Fibroblast of skin of back (primary cell): ENCODE measurements at places on chromosomes 1 and 21.

DNA sequence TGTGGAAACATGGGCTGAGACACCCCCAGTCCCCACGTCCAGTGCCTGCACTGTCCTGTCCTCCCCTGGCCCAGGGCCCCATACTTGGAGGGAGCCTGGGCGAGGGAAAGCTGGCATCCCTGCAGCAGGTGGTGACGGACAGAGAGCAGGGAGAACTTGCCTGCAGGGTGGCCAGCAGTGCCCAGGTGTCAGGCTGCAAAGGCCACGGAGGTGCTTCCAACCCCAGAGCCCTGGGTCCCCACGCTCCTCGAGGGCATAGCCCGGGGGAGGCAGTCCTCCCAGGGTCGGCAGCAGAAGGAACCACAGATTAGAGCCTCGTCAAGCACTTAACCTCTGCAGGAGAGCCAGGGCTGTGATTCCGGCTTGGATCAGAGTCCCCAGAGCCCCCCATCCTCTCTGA is 77.5 kb downstream of the ARHGEF16 start:
- DNase-seq: no peak

- no peak for DNase-seq
Measured at GRCh38 chr1:228403231-228403631, 3.4 kb downstream of the TRIM11 start.

GRCh38 chr1:119675349-119676345 is 27.6 kb upstream of the ZNF697 start:
- DNase-seq: peak; percentile 80

- DNase-seq: peak; percentile 69
Measured at GRCh38 chr1:98104289-98104688, 183.5 kb upstream of the DPYD start.

GRCh38 chr21:42653231-42654061 is at the start of gene PDE9A:
TSS of gene PDE9A (plus strand) at chr21:42653621. CDS start at chr21:42653815, 194 bp downstream.
- DNase-seq: no peak

- DNase-seq: no peak
Measured at GRCh38 chr1:56389813-56390212, 189.6 kb downstream of the PLPP3 start.

DNA sequence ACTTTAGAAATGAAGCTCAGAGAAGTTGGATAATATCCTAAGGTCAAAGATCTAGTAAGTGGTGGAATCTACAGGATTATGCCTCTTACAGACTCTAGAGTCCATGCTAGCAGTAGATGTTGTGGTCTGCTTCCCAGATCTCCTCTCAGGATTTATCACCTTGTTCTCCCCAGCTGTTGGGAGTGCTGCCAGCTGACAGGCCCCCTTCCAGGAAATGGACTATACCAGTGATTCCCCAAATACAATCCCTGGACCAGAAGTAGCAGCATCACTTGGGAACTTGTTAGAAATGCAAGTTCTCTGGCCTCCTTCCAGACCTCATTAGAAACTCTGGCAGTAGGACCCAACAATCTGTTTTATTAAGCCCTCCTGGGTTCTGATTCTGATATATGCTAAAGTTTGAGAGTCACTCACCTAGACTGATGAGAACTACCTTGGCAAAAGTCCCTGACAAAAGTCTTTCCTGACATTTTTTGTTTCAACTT is 24.5 kb upstream of the NTNG1 start:
- no peak for DNase-seq

GRCh38 chr1:210477328-210477924 is 148.7 kb downstream of the HHAT start:
- DNase-seq: peak; percentile 54

DNA sequence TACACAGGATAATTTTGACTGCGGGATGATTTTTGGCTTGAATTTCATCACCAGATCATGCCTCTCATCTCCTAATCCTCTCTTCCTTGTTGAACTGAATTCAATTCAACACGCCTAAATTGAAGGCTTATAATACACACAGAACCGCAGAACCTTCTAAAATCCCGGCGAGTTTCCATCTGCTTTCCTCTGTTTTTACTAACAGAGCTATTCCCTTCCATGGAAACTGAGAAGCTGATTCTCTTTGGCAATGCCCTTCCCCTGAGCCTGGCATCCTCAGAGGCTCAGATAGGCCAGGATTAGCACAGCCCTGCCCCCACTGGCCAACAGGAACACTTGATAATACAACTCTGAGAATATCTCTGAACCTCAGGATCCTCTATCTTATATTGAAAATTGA is 130.2 kb downstream of the CAPN8 start:
- DNase-seq: no peak

- DNase-seq: peak; percentile 49
Measured at GRCh38 chr1:235416662-235417049, 49.4 kb downstream of the TBCE start.

DNA sequence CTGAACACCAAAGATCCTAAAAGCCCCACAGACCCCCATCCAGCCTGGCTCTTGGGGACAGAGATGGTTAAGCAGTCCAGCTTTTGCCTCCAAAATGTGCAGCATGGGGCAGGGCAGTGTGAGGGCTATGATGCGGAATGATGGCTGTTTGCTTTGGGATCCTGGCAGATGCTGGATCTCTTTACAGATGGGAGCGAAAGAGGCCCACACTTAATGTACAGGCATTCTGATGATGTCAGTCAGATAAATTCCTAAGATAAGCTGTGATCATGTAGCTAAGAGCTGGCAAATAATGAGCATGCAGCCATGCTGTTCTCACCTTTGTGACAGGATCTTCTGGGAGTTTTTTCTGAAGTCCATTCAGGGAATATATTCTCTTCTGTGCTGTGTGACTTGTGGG is 17.6 kb upstream of the KCNQ4 start:
- DNase-seq: no peak

DNA sequence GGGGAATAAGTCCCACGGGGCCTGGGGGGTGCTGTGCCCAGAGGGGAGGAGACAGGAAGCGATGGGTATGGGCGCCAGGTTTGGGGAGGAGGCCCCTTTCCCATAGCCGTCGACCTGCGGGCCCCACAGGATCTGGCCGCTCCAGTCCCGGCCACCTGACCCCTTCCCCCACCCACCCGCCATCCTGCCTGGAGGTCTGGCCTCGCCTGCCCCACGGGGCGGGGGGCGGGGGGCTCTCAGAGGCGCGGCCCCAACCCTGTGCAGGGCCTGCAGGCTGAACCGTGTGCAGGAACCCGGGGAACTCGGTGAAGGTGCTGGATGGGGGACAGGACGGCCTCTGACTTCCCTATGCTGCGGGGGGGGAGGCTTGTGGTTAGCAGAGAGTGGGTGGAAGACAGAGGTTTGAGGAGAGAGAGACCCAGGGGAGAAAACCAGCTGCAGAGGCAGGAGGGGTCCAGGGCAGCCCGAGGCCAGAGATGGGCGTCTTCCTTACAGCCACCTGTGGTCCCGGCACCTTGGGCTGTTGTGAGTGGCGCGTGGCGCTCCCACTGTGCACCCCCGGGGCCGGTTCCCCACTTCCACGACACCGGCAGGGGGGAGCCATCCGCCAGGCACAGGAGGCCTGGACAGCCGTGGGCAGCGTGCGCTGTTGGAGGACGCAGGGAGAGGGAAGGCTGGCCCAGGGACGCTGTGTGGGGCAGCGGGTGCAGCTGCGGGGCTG is 2.5 kb upstream of the TNFRSF18 start:
- no peak for DNase-seq

DNA sequence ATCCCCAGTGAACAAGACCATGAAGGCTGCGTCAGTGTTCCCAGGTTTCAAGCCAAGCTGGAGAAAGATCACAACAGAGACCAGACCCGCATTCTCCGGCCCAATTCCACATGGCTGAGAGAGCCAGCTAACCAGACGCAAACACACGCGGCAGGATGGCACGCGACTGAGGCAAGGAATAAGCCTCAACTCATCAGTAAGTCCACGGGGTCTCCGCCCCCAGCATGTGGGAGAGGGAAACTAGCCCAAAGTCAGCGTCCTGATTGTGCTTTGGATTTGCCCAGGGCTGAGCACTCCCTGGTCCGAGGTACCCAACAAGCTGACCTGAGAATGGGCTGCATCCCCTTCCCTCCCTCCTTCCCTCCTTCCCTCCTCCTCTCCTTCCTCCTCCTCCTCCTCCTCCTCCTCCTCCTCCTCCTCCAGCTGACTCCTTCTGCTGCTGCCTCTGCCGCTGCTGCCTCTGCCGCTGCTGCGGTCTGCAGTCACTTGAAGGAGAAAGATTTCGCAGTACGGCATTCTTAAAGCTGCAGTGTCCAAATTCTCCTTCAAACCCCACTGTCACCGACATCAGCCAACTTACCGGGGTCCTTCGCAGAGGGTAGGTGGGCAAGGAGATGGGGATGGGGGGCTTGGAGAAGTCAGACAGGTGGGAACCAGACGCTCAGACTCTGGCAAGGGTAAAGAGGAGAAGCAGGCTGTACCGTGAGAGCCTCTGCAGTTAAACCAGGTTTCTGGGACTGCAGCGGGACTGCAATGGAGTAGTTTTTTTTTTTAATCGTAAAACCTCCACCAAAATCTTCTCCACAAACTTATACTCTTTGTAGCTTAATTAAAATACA is 33.0 kb upstream of the H6PD start:
- peak; percentile 46 for DNase-seq

DNA sequence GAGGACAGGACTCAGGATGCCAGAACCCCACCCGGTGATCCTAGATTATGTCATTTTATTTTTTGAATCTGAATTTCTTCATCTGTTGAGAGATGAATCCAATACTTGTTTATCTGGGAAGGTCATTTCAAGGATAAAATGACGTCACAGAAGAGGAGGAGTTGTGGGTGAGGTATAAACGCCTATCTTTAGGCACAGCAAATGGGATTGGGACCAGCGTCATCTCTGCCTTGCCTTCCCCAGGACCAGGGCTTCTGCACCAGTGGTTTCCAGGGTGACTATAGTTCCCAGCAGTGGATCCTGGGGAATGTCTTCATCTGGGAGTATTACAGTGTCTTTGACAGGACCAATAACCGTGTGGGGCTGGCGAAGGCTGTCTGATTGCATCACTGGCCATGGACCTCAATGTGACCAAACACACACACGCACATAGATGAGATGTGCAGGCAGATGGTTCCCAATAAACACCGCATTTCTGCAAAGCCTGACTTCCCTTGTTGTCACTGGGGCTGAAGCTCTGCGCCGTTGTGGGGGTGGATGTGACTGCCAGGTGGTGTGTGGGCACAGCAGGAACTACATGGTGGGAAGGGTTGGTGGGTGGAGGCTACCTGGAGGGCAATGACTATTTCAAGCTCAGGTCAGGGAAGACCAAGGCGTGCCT is 28.1 kb downstream of the KCNA10 start:
- DNase-seq: no peak

DNA sequence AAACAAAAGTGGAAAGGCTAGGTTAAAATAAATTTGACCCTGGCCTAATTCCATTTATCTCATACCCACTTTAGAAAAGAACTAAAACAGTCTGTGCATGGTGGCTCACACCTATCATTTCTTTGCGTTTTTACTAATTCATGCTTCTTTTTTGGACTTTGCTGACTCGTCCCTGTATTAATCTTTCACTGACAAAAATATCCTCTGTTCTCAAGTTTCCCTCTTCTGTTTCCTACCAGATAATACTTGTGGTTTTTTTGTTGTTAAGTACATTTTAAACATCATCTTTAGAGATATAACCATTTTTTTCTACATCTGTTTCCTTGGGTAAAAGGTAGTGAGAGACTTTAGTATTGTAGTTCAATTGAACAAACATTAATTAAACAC is 11.5 kb downstream of the CNST start:
- DNase-seq: peak; percentile 34

DNA sequence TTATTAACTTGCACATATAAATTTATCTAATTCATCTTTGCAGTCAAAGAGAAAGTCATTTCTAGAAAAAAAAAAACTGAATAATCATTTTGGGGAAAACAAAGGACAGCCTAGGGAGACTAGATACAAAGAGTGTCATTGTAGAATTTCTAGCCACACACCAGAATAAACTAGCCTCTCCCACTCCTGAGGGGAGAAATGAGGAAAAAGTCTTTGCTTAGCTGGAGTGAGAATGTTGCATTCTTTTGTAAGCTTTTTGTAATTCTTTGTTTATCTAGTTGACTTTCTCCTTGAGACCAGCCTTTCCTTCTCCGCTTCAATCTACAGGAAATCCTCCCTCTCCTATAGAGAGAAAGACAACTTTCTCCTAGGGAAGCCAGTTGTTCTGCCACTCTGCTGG is 15.9 kb upstream of the CGN start:
- DNase-seq: no peak

- no peak for DNase-seq
Measured at GRCh38 chr1:17844185-17844826, 89.2 kb downstream of the ACTL8 start.

DNA sequence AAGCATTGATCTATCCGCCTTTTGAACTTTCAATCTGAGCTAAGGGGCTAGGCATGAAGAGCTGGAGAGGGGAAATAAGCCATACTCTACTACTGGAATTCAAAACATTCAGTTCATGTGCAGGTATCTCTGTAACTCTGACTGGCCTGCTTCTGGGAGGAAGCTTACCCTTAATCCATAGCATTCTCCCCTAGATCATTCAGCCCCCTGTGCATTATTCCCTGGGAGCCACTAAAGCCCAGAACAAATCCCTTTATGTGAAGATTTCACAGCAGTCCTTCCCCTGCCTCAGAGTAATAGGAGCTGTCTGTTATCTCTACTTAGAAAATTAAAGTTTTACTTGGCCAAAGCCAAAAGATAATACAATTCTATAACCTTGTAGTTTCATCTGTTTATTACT is 300.7 kb downstream of the SEC16B start:
- no peak for DNase-seq

- DNase-seq: peak; percentile 86
Measured at GRCh38 chr1:177256153-177257075, 85.7 kb downstream of the BRINP2 start.
